ENCODE measurements at places on chromosomes 16 and 17.
A peak's percentile ranks its signal among the peaks of the same experiment; 100 is the strongest.

DNA sequence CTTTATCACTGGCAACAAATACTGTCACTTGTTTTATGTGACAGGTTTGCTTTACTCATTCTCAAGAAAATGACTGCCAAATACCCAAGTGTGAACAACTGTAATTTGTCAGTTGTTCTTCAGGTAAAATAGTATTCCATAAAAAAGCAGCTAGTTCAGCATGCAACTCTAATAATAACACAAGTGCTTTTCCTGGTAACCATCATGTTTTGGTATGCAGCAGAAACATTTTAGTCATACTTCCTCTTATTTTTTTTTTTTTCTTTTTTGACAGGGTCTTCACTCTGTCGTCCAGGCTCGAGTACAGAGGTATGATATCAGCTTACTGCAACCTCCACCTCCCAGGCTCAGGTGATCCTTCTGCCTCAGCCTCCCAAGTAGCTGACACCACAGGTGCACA is 4.6 kb downstream of the TERF2 start:
- no peak for DNase-seq

GRCh38 chr16:87195161-87195560 is 122.0 kb downstream of the C16orf95 start:
- no peak for DNase-seq

GRCh38 chr17:7590743-7591142 is 849 bp upstream of the SOX15 start:
- DNase-seq, result peak; percentile 68

DNA sequence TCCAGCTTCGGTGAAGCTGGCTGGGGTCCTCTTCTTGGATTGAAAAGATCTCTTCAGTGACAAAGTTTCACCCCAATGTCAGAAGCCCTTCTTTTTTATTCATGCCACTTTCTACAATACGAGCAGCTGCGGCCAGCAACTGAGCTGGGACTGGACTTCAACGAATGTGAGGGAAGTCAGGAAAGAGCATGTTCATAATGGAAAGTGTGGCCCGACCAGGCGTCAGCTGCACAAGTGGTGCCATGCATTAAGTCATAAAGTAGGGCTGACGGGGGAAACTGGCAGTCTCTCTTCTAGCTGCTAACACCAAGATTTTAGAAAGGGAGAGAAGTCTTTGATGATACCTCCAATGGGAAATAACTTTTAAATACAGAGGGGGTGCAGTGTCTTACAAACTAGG is 192.6 kb downstream of the PARN start:
- no peak for DNase-seq

DNA sequence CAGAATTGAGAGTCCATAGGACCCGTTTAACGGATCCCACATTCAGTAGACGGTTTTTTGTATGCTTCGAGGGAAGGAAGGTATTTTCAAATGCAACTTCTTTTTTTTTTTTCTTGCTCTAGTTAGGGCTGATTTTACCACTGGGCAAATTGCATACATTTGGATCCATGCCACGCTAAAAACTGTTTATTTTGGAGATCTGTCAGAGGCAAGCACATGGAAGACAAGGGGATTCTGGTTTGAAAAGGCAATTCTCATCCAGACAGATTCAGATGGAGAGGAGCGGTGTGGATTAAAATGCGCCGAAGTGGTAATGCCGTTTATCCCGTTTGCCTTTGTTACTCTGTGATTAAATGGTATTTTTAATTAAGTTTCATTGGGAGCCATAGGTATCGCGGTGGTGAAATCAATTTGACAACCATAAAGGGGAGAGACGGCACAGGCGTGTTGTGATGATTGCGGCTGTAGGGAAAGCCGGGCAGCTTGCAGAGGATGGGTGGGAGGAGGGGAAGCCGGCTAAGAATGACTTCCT is 170.4 kb downstream of the IRX3 start:
- no peak for DNase-seq

DNA sequence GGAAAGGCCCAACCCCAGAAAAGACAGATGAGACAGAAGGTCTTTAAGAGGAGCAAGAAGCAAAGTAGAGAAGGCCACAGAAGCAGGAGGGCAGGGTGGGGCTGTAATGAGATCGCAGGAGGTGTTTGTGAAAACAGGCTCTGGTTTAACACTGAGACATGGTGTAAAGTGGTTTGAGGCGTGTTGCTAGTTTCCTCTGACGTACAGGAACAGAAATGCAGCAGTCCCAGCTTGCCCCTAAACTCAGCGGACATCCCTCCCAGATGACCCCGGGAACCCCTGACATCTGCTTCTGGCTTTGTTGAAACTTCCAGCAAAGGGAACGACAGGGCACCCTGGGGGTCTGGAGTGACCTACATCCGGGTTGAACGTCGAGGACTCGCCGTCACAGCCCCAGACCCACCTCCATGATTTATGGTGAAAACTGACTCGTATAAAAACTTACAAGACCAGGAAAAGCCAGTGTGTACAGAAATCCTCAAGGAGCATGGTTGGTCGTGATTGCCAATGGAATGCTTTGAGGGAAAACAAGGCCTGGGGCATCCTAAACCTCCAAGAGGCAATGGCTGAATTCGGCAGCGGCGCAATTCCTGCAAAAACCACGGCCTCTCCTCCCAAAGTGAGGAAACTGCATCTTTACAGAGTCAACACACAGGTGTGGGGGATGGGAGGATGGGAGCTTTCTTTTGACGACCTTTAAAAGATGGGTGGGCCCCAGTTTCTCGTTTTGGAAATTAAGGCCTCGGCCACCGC is 25.8 kb downstream of the LITAF start:
- DNase-seq, result no peak

DNA sequence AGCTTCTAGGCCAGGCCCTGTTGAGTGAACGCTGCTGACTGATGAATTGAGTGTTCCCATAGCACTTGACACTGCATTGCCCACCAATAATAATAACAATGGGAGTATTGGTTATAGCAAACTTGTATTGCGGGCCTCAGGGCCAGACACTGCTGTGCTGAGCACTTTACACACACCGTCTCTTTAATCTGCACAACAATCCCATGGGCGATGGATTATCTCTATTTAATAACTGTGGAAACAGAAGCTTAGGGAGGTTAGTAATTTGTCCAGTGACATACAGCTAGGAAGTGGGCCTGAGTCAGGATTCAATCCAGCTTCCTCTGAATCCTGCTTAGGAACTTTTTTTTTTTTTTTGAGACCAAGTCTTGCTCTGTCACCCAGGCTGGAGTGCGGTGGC is 11.2 kb downstream of the ARHGAP23 start:
- no peak for DNase-seq

DNA sequence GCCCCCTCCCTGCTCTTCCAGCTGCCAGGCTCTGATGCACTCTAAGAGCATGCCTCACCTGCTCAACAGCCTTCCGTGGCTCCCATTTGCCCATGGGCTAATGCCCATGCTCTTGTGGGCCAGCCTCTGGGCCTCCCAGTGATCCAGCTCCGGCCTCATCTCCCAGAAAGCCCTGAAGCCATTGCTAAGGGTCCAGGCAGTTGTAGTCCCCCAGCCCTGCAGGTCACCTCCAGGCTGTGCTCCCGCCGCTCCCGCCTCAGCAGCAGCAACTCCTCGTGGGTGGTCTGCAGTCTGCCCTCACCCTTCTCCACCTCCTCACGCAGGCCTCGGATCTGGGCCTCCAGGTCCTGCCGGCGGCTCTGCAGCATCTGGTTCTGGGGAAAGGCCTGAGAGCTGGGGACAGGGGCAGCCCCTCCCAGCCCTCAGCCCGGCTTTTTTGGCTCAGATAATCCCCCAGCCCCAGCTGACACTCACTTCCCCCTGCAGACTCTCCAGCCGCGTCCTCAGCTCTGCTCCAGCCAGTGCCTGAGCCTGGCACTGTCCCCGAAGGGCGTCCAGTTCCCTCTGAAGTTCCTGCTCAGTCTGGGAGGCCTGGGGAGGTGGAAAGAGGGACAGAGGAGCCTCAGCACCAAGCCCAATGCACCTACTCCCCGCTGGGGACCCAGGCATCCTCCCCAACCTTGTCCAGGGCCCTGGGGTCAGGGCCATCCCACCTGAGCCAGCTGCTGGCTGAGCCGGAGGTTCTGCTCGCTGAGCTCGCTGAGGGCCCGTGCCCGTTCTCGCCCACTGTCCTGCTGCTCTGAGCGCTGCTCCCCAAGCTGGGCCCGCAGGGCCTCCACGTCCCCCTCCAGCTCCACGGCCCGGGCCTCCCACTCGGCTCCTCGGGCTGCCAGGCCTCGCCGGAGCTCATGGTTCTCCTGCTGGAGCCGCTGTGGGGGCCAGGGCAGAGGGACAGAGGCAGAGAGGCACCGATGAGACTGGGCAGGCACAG is 6.2 kb downstream of the BICDL2 start:
- no peak for DNase-seq

GRCh38 chr17:17570798-17571716 is 20.5 kb downstream of the PEMT start:
- no peak for DNase-seq

DNA sequence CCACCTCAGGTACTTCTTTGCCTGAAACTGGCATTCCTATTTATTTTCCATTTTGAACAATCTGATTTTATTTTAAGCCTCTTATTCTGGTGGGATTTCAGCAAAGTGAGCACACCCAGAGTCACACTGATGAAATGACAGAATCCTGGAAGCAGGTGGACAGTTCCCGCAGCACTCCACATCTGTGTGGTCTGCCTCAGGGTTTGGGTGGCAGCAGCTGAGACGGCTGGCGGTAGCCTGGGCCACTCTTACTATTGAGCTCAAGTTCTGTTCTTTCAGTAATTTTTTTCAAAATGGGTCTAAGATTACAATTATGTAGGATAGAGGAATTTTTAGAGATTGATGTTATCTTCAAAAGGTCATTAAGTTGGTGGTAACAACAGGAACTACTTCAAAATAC is 32.5 kb upstream of the ENDOV start:
- no peak for DNase-seq

DNA sequence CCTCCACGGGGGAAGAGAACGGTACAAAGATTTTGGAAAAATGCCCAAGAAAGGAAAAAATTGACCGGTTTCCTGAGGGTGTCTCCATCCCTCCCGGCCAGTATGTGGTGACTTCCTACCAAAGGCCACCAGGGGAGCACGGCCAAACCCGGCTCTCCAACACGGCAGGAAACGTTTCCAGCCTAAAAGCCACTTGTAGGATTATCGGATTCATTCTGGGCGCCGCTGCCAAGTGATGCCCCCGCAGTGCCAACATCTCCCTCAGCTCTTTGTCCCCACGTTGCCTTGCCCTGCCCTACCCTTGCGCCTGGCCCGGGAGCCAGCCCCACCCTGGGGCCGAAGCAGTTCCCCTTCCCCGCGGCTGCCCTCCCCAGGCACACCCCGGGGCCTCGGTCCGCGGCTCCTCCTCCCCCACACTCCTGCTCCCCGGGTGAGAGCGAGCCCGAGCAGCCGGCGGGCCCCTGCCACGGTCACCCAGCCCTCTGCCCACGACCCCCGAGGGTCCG is 688 bp downstream of the CRK start:
- DNase-seq, result peak; percentile 84

DNA sequence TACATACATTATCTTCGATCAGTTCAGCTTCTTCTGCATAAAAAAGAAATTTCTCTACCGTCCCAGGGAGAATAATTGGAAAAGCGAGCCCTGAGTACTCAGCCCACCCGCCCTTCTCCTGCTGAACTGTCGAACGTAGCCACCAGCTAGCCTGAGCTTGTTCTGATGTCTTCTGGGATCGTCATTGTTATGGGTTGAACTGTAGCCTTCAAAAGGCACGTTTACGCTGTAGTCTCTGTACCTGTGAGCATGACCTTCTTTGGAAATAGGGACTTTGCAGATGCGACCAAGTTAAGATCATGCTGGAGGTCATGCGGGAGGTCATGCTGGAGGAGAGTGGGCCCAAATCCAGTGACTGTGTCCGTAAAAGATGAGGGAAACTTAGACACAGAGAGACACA is 86.2 kb downstream of the CMIP start:
- DNase-seq, result no peak

DNA sequence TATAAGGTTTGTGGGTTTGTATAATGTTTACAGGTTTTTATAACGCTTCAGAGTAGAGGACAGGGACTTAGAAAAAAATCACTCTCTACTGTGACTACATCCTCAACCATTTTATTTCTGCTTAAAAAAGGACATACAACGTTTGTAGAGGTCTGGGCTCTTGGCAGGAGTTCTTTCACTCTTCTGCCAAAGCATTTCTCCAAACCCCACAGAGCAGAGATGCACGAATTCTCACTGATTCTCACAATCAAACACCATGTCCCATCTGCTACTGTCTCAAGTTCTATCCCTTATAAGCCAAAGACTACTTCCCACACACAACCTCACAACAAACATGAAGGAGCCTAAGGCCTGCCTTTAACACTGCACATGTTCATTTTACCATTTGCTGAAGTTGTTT is 7.0 kb upstream of the ANKFY1 start:
- DNase-seq, result no peak

GRCh38 chr16:3234857-3235561 is at the start of gene ZNF200:
Gene ZNF200, minus strand, starts transcription at chr16:3235158. Its CDS starts 1,403 bp downstream, at chr16:3233755.
- peak; percentile 97 for DNase-seq

GRCh38 chr17:26792486-26792885 is 501.4 kb upstream of the WSB1 start:
- peak; percentile 9 for DNase-seq

DNA sequence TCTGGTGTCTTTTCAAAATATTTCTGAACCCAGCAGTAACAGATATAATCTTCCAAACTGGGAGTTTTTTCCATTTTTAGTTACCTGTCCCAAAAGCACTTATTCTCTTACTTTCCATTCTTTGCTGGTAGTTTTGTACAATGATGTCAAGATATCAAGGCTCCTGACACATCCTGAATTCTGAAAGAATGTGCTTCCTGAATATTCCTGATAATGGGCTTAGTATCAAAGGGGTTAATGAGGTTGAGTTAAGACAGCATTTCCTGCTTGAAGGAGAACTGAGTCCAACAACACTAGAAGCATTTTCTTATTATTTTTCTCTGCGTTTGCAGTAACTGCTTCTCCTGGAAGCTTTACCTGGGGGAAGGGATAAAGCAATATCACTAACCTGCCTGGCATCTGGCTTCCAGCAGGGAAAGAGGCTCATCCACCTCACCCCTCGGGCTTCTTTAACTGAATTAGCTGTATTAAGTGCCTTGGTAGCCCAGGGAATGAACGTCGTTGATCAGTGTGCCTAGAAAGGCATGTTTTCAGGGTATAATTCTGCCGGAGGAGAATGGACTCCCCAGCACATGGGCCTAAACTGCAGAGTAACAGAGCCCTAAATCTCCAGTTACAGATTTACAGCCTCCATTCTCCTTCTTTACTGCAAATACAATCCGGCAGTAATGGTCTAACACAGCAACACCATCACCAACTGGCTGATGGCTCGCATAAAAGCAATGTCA is 134.4 kb downstream of the SNX11 start:
- DNase-seq, result peak; percentile 33

DNA sequence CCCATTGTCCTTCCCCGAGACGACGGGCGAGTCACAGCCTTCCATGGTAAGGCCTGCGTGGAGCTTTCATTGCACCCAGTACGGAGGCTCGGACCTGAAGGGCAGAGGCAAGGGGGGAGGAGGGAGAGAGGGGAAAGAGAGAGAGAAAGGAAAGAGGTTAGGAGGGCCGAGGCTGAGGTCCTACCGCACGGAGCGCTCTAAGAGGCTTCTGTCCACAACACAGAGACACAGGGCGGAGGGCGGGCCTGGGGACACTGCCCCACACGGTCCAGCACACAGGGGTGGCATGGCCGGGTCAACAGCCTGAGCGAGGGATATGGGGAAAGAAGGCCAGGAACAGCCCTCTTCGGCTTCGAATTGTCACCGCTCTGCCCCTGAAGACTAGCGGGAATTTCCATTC is 87.8 kb downstream of the ZFHX3 start:
- DNase-seq, result no peak
